ENCODE measurements at places on chromosomes 7 and 10. TPM values are rescaled to one million over a fixed set of nuclear protein-coding genes. Genes with fewer than 3 reads are reported as not detected.

Gene CARD11
- 0.87 TPM for total RNA-seq

Gene ITPRID1
- total RNA-seq: not detected

Gene HYAL4
- not detected for total RNA-seq

Gene NEUROD6
- not detected for total RNA-seq

Gene KLF6
- total RNA-seq: 11.9 TPM

Gene SEPHS1
- 95.9 TPM for total RNA-seq

Gene MEST
- total RNA-seq: 364 TPM

Gene LIPK
- total RNA-seq: not detected

Gene DPYSL4
- total RNA-seq: 17.7 TPM

Gene LIPJ
- 0.06 TPM for total RNA-seq

Gene TFR2
- total RNA-seq: 0.34 TPM

Data from neural progenitor cell (in vitro differentiated cells).